ENCODE measurements at places on chromosomes 16 and 17.

GRCh38 chr17:31568121-31568520 lies 176.6 kb downstream of the RAB11FIP4 start:
- DNase-seq: no peak

DNA sequence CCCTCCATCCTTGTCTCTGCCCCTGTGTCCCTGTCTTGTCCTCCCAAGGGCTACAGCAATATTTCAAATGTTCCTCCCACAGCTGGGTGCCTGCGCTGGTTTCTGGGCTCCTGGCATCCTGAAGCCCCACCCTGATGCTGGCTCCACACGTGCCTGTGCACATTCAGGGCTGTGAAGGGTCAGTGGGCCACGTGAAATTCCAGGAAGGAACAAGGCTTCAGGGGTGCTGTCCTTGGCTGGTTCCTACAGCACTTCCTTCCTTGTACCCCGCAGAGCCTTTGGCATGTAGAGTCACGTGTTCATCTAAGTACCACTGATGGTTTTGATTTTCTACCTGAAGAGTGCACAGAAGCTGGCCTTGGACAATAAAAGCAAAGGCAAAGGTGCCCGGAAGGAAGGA lies 57.7 kb upstream of the NLK start:
- no peak for DNase-seq

DNA sequence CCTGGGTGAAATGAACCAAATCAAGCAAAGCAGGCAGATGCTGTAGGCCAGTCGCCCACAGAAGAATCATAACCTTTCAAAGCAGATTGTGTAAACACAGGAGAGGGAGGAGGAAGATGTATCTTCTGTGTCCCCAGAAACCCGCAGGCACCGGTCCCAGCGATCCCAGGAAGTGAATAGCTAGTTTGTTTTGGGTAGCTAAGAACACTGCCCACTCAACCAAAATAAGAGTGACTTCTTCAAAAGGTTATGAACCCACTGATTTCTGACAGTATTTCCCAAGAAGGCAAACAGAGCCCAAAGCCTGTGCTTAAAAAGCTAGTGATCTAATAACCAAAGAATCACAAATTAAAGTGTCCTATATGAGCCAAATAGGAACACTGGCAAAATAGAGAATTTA lies 67.8 kb downstream of the GRIN2A start:
- no peak for DNase-seq

GRCh38 chr16:81500833-81501521 lies 56.4 kb downstream of the CMIP start:
- DNase-seq: no peak

GRCh38 chr16:81756615-81757356 lies 22.3 kb upstream of the PLCG2 start:
- DNase-seq: no peak

- DNase-seq: no peak
These were observed 22.6 kb downstream of the LRRC36 start for GRCh38 chr16:67349172-67349571.

GRCh38 chr17:82127315-82127595 lies 29.2 kb upstream of the FASN start:
- DNase-seq: no peak

DNA sequence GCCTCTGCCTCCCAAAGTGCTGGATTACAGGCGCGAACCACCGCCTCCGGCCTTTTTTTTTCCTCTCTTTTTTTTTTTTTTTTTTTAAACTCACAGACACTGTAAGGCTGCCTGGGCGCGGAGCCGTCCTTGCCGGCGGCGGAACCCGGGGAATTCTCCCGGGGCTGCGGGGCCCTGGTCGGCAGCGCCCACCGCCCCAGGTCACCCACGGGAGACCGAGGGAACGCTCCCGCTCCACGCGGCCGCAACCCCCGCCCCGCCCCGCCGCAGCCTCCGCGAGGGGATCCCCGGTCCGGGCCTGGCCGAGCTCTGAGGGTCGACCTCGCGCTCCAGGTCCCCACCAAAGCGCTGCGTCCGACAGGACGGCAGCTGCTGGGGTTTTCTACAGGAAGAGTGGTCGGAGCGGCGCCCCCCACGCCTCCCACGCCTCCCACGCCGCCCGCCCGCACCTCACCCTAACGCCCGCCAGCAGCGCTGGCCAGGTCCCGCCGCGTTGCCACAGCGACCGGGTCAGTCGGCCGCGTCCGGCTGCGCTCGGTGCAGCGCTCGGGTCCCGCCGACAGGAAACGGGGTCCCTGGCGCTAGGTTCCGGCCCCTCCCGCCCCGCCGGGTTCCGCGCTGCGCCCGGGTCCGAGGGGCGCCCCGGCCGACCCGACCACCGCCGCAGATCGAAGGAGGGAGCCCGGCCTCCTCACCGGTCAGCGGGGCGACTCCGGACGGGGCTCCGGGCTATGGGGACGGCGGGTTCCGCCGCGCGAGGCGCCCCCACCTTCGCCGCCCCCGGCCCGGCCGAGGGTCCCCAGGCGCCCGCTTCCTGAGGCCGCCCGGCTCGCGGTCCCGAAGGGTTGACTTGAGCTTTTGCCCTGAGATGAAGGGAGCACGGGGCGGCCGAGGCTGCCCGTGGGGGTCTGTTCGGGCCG lies at the start of gene CCDC57:
TSS of gene CCDC57 (minus strand) at position 512 of the 920 bp plus-strand sequence. CDS start 10,898 bp downstream, outside the sequence.
- DNase-seq: no peak
